Naive thymus-derived CD4-positive, alpha-beta T cell (primary cell): ENCODE measurements at places on chromosomes 16 and 17. TPM values are rescaled to one million over a fixed set of nuclear protein-coding genes. Genes with fewer than 3 reads are reported as not detected.

Gene SBK1
- polyA plus RNA-seq, result 4.2 TPM

Gene MPO
- polyA plus RNA-seq, result not detected

Gene TMC5
- polyA plus RNA-seq, result not detected

Gene GP1BA
- not detected for polyA plus RNA-seq

Gene MGAT5B
- not detected for polyA plus RNA-seq

Gene GDPD3
- not detected for polyA plus RNA-seq

Gene ANKS4B
- polyA plus RNA-seq, result not detected

Gene MYO19
- 4.9 TPM for polyA plus RNA-seq

Gene RHBDF1
- polyA plus RNA-seq, result not detected

Gene KCNJ2
- not detected for polyA plus RNA-seq

Gene HES7
- not detected for polyA plus RNA-seq

Gene BAIAP3
- 0.20 TPM for polyA plus RNA-seq

Gene RRN3
- polyA plus RNA-seq, result 29.0 TPM

Gene SLC38A8
- not detected for polyA plus RNA-seq

Gene EVPLL
- 0.46 TPM for polyA plus RNA-seq

Gene GNAO1
- polyA plus RNA-seq, result 0.60 TPM

Gene CHP2
- not detected for polyA plus RNA-seq

Gene KRTAP9-2
- polyA plus RNA-seq, result not detected

Gene NGFR
- polyA plus RNA-seq, result not detected

Gene STH
- not detected for polyA plus RNA-seq

Gene ST6GALNAC1
- polyA plus RNA-seq, result 20.7 TPM

Gene EXOC3L1
- not detected for polyA plus RNA-seq

Gene GSE1
- 0.37 TPM for polyA plus RNA-seq

Gene PRPSAP2
- 48.1 TPM for polyA plus RNA-seq

Gene ESRP2
- polyA plus RNA-seq, result 0.11 TPM
